ENCODE measurements at places on chromosomes 6 and 20. TPM values are rescaled to one million over a fixed set of nuclear protein-coding genes. Genes with fewer than 3 reads are reported as not detected.
A peak's percentile ranks its signal among the peaks of the same experiment; 100 is the strongest.

DNA sequence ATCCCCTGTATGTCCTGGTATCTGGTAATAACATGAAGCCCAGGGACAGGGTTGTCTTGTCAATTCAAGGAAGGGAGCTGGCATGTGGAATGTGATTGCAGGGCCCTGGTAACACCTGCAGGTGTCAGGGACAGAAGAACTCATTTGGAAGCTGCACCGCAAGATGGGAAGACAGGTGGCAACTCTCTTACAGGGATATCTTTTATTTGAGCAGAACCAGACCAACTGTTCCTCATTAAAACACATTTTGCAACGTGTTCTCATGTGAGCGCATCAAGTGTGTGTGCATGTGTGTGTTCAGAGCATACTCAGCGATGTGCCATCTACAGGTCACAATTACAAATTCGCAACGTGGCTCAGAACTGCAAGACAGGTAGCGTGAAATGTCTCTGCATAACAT, 370.9 kb upstream of the SOX4 start:
- no peak for DNase-seq

GRCh38 chr20:17823409-17824144, 123.8 kb downstream of the BANF2 start:
- no peak for DNase-seq

DNA sequence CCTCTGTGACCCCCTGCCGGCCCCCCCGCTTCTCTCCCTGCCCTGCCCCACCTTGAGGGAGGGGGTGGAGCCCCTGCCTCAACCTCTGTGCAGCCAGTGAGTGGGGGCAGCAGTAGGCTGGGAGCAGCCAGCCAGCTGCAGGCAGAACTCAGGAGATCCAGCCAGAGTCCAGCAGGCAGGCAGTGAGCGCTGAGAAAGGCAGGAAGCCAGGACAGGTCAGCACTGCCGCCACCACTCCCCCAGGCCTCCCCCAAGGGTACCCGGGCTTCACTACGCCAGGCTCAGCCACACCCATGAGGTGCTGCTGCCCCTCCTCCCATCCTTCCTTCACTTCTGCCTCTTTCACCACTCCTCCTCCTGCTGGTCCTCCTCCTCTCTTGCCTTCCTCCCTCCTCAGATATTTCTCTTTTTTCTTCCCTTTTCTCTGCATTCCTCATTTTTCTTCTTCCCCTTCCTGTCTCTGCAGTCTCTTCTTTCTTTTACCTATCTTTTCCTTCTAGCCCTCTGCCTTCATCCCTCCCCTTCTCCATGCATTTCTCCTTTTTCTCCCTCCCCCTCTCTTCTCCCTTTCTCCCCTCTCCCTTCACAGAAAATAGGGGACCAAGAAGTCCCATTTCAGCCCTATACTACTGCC, 11.5 kb downstream of the TMEM63B start:
- no peak for DNase-seq

GRCh38 chr6:20710341-20710740, 176.1 kb downstream of the CDKAL1 start:
- no peak for DNase-seq

GRCh38 chr6:166348305-166348949, 6.1 kb upstream of the SFT2D1 start:
- no peak for DNase-seq

- DNase-seq = no peak
Observed at GRCh38 chr6:5624256-5624655, 362.9 kb downstream of the FARS2 start.

- DNase-seq = no peak
Observed at GRCh38 chr20:59746155-59746554, 141.8 kb downstream of the PHACTR3 start.

- no peak for DNase-seq
Observed at GRCh38 chr20:56631318-56631989, 2.3 kb downstream of the TFAP2C start.

DNA sequence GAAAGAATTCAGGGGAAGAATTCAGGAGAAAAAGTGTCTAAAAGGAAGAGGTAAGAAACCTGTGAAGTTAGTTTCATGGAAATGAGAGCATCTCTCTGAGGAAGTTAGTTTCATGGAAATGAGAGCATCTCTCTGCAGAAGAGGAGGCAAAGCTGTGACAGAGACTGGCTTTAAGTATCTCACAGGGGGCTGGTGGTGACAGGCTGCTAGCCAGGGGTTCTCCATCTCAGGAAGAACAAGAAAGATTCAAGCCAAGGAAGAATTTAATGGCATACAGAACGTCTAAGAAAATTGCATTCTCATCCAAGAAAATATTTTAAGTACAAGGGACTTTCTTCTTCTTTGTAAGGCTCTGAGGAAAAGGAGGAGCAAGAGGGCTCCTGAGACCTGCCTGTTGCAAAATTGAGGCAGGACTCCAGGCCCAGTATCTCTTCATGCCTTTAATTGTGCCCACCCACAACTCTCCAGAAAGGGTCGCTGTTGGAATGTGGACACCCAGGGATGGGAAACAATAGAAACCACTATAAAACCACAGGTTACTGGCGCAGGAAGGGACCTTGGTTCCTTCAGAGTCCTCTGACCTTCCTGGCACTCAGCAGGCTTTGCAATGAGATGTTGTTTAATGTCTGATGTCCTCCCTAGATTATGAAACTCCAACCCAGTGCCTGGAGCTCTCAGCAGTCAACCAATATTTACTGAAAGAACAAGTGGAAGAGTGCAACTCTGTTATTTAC, 136.8 kb downstream of the FNDC1 start:
- no peak for DNase-seq

DNA sequence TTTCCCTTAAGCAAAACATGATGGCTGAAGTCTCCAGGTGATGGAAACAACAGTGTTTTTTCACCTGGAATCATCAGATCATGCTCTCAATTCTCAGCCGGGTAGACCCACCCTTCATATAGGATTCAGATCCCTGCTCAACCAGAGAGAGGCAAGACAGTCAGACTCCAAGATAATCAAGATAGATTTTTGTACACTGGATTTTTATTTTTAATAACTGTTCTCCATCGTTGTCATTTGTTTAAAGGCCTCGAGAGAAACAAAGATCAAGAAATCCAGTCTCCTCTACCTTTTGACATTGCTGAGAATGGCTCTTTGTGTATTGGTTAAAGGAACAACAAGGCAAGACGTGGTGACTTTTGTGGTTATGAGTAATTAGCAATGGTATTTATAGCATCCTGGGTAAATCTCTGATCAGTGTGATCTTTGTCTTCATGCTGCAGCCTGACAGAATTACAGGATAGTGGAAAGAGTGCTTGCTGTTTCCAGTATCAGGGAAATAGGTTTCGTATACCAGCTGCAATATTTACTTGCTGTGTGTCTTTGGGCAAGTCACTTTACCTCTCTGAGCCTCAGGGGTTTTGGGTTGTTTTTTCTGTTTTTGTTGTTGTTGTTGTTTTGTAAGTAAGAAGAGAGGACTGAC, 29.9 kb downstream of the ID4 start:
- DNase-seq = no peak

DNA sequence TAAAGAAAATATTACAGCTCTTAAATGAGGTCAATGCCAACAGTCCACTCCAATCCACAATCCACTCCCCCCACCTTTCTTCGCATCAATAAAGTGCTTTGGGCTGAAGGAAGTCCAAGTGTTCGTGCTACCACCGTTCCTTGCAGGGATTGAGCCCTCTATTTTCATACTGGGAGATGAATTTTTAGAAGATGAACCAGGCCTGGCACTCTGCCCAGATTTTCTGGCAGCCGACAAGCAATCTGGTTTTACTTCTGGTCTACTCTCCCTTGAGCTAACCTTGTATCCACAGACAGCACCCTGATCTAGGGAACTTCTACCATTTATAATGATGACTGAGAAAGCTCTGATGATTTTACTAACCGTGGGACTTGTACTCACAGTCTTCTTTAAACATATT, 72.3 kb downstream of the BTBD9 start:
- peak; percentile 80 for DNase-seq

- DNase-seq = no peak
Observed at GRCh38 chr20:47926731-47927130, 141.4 kb upstream of the SULF2 start.

GRCh38 chr6:6585003-6585311, 3.6 kb upstream of the LY86 start:
- DNase-seq = no peak

DNA sequence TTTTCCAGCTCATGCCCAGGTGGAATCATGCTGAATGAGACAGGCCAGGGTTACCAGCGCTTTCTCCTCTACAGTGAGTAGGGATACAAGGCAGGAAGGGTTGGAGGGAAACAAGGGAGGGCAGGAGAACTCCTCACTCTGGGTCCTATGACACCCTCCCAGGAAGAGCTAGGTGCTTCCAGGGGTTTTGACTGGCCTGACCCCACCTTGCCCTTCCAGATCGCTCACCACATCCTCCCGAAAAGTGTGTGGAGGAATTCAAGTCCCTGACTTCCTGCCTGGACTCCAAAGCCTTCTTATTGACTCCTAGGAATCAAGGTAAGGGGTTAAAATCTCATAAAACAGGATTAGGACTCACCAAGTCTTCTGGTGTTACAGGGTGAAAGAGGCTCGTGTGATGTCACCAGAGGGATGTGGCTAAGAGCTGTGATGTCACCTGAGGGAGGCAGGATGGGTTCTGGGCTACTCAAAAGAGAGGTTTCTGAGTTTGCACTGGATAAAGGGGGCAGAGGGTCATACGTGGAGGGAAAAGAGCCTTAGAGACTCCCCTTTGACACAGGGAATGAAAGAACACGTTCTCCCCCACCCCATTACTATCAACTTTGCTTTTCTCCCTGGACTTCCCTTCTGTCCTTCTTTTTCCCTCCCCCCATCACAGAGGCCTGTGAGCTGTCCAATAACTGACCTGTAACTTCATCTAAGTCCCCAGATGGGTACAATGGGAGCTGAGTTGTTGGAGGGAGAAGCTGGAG, 1.9 kb downstream of the APOM start:
- DNase-seq = no peak

DNA sequence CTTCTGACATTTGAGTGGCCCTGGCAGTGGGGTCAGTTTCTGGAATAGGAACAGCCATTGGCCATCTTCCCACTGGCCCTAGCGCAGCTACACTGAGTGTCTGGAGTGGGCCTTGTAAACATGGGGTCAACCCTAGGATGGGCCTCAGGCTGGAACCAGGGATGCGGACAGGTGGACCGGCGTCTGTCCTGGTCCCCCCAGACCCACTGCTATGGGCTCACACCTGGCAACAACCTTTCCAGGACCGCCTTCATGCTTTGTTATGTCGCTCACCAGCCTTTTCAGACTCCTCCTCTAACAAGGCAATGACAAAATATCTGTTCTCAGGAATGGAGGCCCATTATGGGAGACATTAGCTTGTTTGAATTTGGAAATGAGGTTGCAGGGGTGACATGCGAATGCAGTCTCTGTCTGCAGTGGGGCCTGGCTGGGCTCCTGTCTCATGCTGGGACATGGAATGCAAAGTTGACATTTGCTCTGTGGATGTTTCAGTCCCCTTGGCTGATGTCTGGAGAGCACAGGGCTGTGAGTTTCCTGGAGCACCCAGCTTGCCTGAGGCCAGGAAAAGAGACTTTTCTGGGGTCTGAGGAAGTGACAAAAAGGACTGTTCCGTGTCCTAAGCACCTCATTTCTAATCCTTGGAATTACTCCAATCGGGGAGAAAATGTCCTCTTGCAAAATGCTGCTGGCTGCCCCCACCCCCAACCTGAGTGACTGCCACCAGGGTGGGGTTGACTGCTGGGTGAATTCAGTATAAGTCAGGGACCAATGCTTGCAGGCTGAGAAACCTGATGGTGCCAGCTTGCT, 98.7 kb upstream of the PMEPA1 start:
- no peak for DNase-seq

DNA sequence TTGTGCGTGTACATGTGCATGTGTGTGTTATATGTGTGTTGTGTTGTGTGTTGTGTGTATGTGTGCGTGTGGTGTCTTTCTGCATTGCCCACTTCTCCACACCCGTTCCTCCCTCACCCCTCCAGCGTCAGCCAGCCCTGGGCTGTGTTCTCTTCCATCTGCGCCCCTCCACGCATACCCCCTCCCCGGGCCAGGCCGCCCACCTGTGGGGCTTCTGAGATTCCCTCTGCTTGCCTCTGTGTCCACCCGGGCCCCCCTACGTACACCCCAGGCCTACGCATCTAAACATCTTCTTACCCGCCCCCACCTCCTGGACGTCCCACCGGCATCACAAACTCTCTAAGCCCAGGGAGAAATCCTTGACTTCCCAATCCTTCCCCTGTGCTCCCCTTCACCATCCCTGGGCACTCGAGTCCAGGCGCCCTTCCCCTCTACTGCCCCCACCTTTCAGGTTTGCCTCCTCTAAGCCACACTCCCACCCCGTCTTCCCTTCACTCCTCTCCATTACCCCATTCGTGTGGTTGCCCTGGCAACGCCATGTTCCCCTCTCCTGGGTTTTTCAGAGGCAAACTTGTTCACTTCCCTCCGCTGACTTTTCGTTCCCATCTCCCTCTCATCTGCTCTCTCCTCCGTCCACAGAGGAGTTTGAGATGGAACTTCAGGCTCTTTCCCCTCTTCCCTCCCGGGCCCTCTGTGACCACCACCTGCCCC, 81.7 kb upstream of the NNAT start:
- DNase-seq = no peak

DNA sequence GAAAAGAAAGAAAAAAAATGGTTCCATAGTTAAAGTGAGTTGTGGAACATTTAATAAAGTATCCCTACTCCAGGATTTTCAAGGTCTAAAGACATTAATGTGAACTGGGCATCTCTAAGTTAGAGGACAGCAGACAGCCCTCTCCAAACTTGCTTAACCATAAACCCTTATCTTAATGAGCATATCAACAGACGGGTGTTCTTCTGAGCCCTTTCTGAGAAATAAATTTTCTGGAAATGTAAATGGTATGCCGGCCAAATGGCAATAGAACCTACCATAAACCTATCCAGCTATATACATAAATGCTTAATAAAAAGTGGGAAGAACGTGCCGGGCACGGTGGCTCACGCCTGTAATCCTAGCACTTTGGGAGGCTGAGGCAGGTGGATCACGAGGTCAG, 12.5 kb downstream of the SLC18B1 start:
- DNase-seq = no peak

- peak; percentile 86 for DNase-seq
Observed at GRCh38 chr6:134176264-134176975, 124.0 kb upstream of the SLC2A12 start.

DNA sequence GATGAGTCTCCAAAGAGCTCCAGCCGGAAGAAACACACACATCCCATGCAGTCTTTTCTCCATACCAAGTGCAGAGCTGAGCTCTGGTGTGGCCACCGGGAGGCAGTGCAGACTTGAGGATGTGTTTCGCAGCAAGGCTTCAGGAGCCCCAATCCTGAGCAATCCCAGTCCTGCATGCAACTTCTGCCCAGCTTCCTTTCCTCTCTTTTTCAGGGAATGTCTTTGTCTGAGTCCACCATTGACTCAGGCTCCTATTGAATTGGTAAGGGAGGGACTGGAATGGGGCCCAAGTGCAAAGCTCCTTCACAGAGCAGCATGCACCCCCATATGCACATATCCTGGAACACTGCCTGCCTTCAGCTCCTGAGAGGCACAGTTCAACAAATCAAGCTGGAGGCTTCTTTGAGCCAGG, 50.5 kb upstream of the ASIP start:
- DNase-seq = peak; percentile 84

- DNase-seq = peak; percentile 51
Observed at GRCh38 chr6:79671600-79672266, 40.6 kb downstream of the SH3BGRL2 start.

- DNase-seq = no peak
Observed at GRCh38 chr6:121503589-121503991, 68.1 kb downstream of the GJA1 start.

The GNMT gene
- 0.88 TPM for total RNA-seq

The RSPH9 gene
- total RNA-seq = 0.11 TPM

The EFCAB8 gene
- 0.20 TPM for total RNA-seq

The ADGRF5 gene
- total RNA-seq = 27.1 TPM

The PROCR gene
- total RNA-seq = 23.0 TPM

The LZTS3 gene
- 26.9 TPM for total RNA-seq

The BEND3 gene
- 1.0 TPM for total RNA-seq

The ARMC12 gene
- total RNA-seq = not detected

The TNFRSF6B gene
- total RNA-seq = 1.4 TPM
